PC-9 (cell line): ENCODE measurements at places on chromosomes 4 and X. TPM values are rescaled to one million over a fixed set of nuclear protein-coding genes. Genes with fewer than 3 reads are reported as not detected.

DNA sequence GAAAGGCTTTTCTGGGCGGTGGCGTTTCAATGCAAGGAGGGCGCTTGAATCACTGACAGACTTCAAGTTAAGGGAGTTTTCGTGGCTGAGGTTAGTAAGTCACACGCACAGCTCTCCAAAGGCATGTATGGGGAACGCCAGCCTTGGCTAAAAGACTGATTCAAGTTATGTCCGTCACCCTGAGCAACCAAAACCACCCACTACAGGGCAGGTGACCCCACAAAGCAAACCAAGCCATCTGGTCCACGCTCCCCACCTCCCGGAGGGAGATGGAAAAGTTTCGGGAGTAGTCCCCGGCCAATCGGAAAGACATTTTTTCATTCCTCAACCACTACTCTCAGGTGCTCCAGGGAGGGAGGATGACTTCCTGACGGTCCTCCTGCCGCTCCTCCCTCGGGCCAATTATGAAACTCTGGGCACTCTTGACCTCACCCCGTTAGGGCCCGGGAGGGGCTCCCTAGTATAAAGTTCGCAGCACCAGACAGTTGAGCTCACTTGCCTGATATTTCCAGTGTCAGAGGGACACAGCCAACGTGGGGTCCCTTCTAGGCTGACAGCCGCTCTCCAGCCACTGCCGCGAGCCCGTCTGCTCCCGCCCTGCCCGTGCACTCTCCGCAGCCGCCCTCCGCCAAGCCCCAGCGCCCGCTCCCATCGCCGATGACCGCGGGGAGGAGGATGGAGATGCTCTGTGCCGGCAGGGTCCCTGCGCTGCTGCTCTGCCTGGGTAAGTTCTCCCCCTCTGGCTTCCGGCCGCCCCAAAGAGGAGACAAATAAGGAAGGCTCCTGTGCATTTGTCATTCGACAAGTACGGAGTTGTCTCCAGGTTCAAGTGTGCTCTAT lies at the start of gene EREG:
Gene EREG, plus strand, starts transcription at position 494 of the 840 bp plus-strand sequence. Its CDS starts 164 bp downstream, at position 658.
- peak within 1 kb of the TSS; percentile 71 for H3K4me3 ChIP-seq
- DNase-seq: peak; percentile 67
- H3K4me1 ChIP-seq: peaks cover 31% of the 10 kb centered on the region
- H3K27me3 ChIP-seq: no peaks in the 10 kb centered on the region
- H3K36me3 ChIP-seq: no peaks in the 10 kb centered on the region

The EDA gene
- total RNA-seq: not detected in 2 replicates

DNA sequence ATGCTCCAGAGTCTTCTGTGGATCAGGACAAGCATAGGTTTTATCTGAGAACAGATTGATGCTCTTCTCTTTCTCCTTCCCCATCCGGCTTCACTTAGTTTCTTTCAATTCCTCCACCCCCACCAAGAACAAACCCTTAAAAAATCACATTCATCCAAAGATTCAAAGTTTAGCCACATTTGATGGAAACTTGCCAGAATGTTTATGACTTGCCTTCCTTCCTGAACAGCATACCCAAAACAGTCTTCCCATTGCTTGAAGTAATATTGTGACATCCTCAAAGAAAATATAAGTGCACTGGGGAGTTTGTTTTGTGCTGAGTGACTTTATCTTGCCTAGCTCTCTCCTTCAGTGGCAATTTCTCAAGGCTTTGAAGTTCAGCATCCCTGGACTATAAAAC lies 83.0 kb downstream of the MAGEB17 start:
- no peak overlapping the region for H3K27ac ChIP-seq
- H3K27me3 ChIP-seq: no peaks in the 10 kb centered on the region
- H3K36me3 ChIP-seq: no peaks in the 10 kb centered on the region
- H3K4me1 ChIP-seq: no peaks in the 10 kb centered on the region
- DNase-seq: no peak

- no peaks in the 10 kb centered on the region for H3K4me1 ChIP-seq
- H3K27ac ChIP-seq: no peak overlapping the region
- no peaks in the 10 kb centered on the region for H3K36me3 ChIP-seq
- no peaks in the 10 kb centered on the region for H3K27me3 ChIP-seq
These were observed 8.4 kb upstream of the NWD2 start for GRCh38 chr4:37236165-37236564.

- DNase-seq: no peak
- H3K27ac ChIP-seq: peak overlapping the region; percentile 84
- no peak overlapping the region for H3K4me3 ChIP-seq
- H3K4me1 ChIP-seq: peaks cover 26% of the 10 kb centered on the region
- no peaks in the 10 kb centered on the region for H3K27me3 ChIP-seq
These were observed 61.6 kb upstream of the LIMCH1 start for GRCh38 chr4:41476310-41476885.

DNA sequence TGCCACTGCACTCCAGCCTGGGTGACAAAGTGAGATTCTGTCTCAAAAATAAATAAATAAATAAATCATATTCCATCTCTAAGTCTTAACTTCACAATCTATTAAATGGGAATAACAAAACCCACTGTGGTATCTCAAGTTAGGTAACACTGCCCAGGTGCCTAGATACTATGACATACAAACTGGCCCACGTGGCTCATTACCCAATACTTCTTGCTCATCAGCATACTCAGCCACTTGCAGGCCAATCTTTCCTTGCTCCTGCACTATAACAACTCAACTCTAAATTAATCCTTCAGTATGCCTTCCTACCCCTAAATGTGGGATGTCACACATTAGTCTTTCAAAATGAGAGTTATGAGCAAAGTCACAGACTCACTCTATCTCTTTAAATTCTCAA lies 230.1 kb downstream of the OPHN1 start:
- no peak overlapping the region for H3K27ac ChIP-seq
- H3K27me3 ChIP-seq: no peaks in the 10 kb centered on the region
- DNase-seq: no peak
- no peaks in the 10 kb centered on the region for H3K36me3 ChIP-seq
- peaks cover 8% of the 10 kb centered on the region; the same call in 1 of the 2 replicates for H3K4me1 ChIP-seq
- no peak overlapping the region for H3K4me3 ChIP-seq

GRCh38 chrX:43940816-43941474 lies 32.2 kb downstream of the NDP start:
- H3K27me3 ChIP-seq: no peaks in the 10 kb centered on the region
- H3K4me1 ChIP-seq: no peaks in the 10 kb centered on the region
- no peak for DNase-seq

GRCh38 chrX:84441143-84441542 lies 61.1 kb downstream of the HDX start:
- H3K36me3 ChIP-seq: no peaks in the 10 kb centered on the region
- H3K4me1 ChIP-seq: no peaks in the 10 kb centered on the region
- no peak overlapping the region for H3K4me3 ChIP-seq
- no peaks in the 10 kb centered on the region for H3K27me3 ChIP-seq
- DNase-seq: no peak
- no peak overlapping the region for H3K27ac ChIP-seq

GRCh38 chr4:146121757-146122156 lies 53.8 kb upstream of the LSM6 start:
- H3K4me3 ChIP-seq: no peak overlapping the region
- DNase-seq: no peak
- H3K36me3 ChIP-seq: no peaks in the 10 kb centered on the region
- H3K27ac ChIP-seq: no peak overlapping the region

GRCh38 chr4:83860200-83860599 lies 324.3 kb downstream of the GPAT3 start:
- no peak overlapping the region for H3K4me3 ChIP-seq
- no peaks in the 10 kb centered on the region for H3K36me3 ChIP-seq
- DNase-seq: no peak
- no peak overlapping the region for H3K27ac ChIP-seq
- H3K4me1 ChIP-seq: peaks cover 8% of the 10 kb centered on the region
- no peaks in the 10 kb centered on the region for H3K27me3 ChIP-seq

The PRKX gene
- 31.5 and 33.3 TPM in 2 replicates for total RNA-seq

DNA sequence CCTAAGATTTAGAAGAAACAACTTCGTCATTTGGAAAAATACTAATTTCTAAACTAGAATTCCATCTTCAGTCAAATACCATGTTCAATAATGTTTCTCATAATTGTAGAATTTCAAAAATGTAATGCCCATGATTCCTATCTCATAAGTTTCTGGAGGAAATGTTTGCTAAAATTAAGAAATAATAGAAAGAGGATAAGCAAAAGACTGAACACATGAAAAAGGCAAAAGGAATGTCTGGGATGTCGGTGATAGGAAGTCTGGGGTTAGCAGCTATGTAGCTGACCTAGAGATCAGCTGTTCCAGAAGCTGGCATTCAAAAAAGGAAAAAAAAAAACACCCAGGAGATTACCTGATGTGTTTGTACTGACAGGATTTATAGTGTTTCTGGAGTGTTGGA lies 18.9 kb upstream of the PCDH10 start:
- no peaks in the 10 kb centered on the region for H3K4me1 ChIP-seq
- no peaks in the 10 kb centered on the region for H3K27me3 ChIP-seq
- DNase-seq: no peak
- H3K36me3 ChIP-seq: no peaks in the 10 kb centered on the region
- H3K27ac ChIP-seq: no peak overlapping the region

The CXCL11 gene
- not detected in 2 replicates for total RNA-seq

DNA sequence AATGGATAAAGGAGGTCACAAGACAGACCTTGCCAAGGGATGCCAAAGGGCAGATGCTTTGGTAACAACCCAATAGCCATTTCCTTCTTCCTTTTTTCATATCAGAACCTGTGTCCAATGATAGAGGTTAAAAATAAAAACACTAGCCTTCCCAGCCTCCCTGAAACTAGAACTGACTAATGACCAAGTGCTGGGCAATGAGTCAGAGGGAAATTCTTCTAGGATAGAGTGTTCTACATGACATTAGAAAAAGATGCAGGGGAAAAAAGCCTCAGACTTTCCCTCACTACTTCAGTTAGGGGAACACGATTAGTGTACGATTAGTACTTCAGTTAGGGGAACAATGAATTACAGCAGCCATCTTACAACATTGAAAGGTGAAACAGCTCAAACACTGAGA lies 29.3 kb upstream of the FAM47C start:
- peak; percentile 31 for DNase-seq
- H3K27ac ChIP-seq: no peak overlapping the region
- no peaks in the 10 kb centered on the region for H3K4me1 ChIP-seq
- H3K36me3 ChIP-seq: no peaks in the 10 kb centered on the region
- H3K27me3 ChIP-seq: no peaks in the 10 kb centered on the region

The ATP8A1 gene
- not detected in 2 replicates for total RNA-seq

DNA sequence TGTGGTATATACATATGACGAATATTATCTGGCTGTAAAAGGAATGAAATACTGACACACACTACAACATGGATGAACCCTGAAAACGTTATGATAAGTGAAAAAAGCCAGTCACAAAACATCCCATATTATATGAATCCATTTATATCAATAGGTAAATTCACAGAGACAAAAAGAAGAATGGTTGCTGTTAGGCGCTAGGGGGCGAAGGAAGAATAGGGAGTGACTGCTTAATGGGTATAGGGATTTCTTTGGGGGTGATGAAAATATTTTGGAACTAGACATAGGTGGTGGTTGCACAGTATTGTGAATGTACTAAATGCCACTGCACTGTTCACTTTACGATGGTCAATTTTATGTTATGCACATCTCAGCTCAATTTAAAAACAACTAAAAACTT lies 96.4 kb upstream of the EGFL6 start:
- no peaks in the 10 kb centered on the region for H3K36me3 ChIP-seq
- no peak overlapping the region for H3K4me3 ChIP-seq
- no peaks in the 10 kb centered on the region for H3K27me3 ChIP-seq
- H3K27ac ChIP-seq: no peak overlapping the region

DNA sequence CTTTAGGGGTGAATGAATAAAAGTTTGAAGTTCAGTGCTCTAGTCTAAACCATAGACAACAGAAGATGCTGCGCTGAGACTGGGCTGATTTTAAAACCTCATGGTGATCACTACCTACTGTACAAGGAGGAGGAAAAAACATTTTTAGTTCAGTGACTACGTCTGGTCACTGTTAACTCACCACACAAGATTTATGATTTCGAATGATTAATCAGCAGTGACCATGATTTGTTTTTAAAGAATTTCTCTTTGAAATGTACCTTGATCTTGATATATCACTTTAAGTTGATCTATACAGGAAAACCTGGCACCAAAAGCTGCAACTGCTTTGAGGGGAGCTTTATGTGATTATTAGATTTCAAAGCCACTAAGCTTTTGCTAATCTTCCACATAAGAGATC lies 286.3 kb downstream of the PDGFC start:
- no peaks in the 10 kb centered on the region for H3K4me1 ChIP-seq
- no peak overlapping the region for H3K4me3 ChIP-seq
- H3K27me3 ChIP-seq: no peaks in the 10 kb centered on the region
- no peaks in the 10 kb centered on the region for H3K36me3 ChIP-seq
- no peak overlapping the region for H3K27ac ChIP-seq

DNA sequence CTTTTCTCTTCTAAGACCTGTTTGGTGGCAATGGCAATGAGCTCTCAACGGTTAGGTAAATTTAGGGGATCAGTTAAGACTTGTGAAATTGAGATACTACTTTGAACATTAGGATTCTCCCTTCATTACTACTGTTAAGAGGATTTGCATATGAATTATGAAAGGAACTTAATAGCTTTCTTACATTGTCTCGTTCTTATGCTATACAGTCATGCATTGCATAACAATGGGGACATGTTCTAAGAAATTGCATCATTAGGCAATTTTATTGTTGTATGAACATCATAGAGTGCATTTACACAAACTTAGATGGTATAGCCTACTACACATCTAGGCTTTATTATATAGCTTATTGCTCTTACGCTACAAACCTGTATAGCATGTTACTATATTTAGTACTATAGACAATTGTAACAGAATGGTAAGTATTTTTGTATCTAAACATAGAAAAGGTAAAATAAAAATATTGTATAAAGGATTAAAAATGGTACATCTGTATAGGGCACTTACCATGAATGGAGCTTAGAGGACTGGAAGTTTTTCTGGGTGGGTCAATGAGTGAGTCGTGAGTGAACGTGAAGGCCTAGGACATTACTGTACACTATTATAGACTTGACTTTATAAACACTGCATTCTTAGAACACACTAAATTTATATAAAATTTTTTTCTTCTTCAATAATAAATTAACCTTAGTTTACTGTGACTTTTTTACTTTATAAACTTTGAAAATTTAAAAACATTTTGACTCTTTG lies 62.5 kb downstream of the PAQR3 start:
- H3K27ac ChIP-seq: no peak overlapping the region
- no peaks in the 10 kb centered on the region for H3K27me3 ChIP-seq
- H3K4me3 ChIP-seq: no peak overlapping the region
- H3K4me1 ChIP-seq: no peaks in the 10 kb centered on the region

The CTAG1A gene
- total RNA-seq: not detected in 2 replicates

- H3K36me3 ChIP-seq: no peaks in the 10 kb centered on the region
- peaks cover 19% of the 10 kb centered on the region for H3K4me1 ChIP-seq
- H3K27ac ChIP-seq: peak overlapping the region; percentile 97
- H3K4me3 ChIP-seq: peak overlapping the region; percentile 86
- H3K27me3 ChIP-seq: no peaks in the 10 kb centered on the region
These were observed 601 bp upstream of the TCEANC start for GRCh38 chrX:13652287-13652793.

GRCh38 chr4:69811166-69811565 lies 48.8 kb downstream of the SULT1E1 start:
- H3K4me3 ChIP-seq: no peak overlapping the region
- no peak for DNase-seq
- no peaks in the 10 kb centered on the region for H3K27me3 ChIP-seq
- H3K27ac ChIP-seq: no peak overlapping the region
- no peaks in the 10 kb centered on the region for H3K36me3 ChIP-seq

DNA sequence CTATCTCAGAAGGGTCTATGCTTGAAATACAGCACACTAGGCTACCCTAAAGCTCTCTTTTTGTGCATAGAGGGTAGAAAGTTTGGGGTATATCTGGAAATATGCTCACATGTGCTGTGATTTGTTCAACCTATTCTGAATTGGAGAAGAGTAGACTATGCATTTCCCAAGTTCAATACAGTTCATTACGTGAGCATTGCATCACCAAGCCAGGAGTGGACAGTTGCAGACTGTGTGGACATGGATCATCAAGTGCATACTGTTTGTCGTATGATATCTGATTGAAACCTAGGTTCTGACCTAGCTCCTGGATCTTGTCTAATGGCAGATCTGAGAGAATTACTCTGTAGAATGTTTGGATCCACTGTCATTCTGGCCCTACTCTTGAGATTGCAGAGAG lies 161.1 kb downstream of the FRAS1 start:
- no peak for DNase-seq
- H3K36me3 ChIP-seq: no peaks in the 10 kb centered on the region
- no peaks in the 10 kb centered on the region for H3K4me1 ChIP-seq
- H3K4me3 ChIP-seq: no peak overlapping the region
